Brain (organoid and tissue), 16 donors: ENCODE measurements at places on chromosomes 7 and 10.
A peak's percentile ranks its signal among the peaks of the same experiment; 100 is the strongest.

DNA sequence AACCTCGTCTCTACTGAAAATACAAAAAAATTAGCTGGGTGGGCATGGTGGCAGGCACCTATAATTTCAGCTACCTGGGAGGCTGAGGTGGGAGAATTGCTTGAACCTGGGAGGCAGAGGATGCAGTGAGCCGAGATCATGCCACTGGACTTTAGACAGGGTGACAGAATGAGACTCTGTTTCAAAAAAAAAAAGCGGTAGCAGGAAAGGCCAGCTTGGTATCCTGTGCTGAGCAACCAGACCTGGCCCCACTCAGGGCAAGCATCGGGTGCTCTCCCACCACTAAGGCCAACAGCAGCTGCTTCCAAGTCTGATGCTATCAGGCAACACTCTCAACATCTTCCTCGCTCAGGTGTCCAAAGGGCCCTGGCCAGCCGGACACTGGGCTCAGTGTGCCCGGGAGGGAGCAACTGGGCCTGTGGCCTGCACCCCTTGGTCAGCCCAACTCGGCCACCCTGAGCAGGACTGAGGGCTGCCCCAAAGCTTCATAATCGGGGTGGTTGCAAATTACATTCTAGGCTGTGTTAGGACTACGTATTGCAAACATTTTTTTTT is 44.3 kb upstream of the MSMB start:
- DNase-seq, result no peak

GRCh38 chr7:145978769-145979168 is 137.8 kb upstream of the CNTNAP2 start:
- DNase-seq, result no peak

GRCh38 chr10:101617102-101617823 is 29.1 kb downstream of the DPCD start:
- DNase-seq, result no peak

DNA sequence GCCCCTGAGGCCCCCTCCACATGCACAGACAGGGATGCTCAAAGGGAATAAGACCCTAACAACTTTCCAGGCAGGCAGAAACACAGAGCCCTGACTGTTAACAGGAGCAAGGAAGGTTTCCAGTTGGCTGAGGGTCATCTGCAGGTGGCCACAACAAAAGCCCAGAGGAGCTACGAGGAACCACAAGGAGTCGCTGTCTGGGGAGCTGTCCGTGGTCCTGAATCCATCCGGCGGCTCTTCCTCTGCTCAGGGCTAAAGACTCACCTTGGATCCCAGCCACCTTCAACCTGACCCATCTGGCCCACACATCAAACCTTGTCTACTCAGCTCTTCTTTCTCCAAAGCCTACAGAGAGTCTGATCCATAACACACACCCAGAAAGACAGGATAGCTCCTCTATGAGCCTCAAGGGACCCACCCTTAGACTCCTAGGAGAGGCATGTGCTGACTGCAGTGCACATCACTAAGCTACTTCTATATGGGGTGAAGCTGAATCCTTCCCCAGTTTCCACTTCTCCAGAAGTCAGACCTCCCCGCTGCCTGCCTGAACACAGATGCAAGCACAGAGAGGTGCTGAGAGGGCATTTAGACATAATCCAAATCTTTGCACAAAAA is 104.0 kb downstream of the SLIT1 start:
- DNase-seq, result no peak

- DNase-seq, result no peak
These were observed 131.7 kb downstream of the ZMYND11 start for GRCh38 chr10:266974-267425.

DNA sequence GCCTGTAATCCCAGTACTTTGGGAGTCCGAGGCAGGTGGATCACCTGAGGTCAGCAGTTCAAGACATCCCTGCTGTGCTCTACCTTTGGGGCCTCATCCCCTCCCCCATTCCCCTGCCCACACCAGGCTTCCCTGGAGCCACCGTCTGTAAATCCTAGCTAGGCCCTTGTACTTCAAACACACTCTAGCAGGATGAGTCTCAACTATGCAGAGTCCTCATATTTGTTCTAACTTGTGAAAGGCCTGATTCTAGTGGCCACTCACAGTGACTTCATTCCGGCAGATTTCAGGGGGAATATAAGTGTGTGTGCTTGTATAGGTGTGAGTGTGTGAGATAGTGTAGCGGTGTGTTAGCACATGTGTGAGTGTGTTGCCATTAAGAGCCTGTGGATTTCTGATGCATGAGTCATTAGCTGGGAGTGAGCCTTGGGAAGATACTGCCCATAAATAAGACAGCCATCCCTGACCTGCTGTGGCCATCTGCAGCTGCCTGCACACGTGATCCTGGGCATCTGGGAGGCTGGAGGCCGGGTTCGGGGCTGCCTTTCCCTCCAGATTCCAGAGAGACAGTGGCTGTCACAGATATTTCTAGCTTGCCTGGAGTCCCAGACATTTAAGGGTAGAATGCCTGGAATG is 1.7 kb upstream of the NEURL1 start:
- DNase-seq, result peak; percentile 41
